Activated CD8-positive, alpha-beta memory T cell treated with anti-CD3 and anti-CD28 coated beads, Interleukin-2, amount 50 U/mL, for 4 hours (primary cell): ENCODE measurements at places on chromosomes 5 and 9.

DNA sequence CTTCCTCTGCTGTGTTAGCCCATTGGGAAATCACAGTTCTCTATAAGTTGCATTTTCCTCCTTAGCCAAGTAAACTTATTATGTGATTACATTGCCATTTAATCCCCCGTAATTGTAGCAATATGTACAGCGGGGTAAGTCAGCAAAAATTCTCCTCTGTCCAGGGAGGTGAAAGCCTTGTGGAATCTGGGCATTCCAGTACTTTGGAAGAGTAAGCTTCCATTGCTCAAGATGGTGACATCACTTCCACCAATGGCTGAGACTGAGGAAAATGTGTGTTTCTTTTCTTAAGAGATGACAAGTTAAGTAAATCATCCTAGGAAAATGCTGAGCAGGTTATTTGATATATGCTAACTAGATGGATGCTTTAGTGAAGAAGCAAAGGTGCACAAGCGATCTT lies 436.7 kb downstream of the CETN3 start:
- no peak for DNase-seq

DNA sequence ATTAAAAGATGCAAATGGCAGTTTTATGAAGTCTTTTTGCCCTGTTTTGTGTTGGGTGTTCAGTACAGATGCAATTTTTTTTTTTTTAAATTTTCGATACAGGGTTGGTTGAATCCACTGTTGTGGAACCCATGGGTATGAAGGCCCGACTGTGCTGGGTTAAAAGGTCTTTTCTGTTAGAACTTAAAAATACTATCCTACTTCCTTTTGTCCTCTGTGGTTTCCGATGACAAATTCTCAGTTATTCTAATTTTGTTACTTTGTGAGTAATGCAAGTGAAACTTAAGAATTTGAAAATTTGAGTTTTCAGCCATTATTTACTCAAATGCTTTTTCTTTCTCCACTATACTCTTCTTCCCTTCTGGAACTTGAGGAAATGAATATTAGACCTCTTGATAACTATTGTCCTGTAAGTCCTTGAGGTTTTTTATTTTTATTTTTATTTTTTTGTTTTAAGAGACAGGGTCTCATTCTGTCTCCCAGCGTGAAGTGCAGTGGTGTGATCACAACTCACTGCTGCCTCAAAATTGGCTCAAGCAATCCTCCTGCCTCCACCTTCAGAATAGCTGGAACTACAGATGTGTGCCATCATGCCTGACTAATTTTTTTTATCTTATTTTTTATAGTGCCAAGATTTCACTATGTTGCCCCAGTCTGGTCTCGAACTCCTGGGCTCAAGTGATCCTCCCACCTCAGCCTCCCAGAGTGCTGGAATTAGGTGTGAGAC lies 67.5 kb downstream of the ZCCHC7 start:
- no peak for DNase-seq

DNA sequence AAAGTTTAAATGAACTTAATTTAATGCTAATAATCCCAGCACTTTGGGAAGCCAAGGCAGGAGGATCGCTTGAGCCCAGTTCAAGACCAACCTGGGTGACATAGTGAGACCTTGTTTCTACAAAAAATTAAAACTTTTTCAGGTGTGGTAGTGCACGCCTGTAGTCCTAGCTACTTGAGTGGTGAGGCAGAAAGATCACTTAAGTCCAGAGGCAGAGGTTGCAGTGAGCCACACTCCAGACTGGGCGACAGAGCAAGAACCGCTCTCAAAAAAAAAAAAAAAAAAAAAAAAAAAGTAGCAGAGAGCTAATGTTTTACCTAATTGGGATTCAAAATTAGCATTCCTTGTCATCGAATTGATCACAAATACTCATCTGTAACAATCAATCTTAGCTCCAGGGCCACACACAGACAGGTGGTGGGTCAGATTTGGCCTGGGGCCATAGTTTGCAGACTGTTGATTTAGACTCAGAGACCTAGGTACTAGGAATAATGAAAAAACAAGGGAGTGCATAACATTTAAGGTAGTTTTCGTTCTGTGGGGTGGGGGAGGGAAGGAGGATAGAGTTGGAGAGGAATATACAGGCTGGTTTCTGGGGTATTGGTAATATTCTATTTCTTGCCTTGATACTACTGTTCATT lies 21.4 kb downstream of the HSDL2 start:
- no peak for DNase-seq

- DNase-seq, result no peak
These were observed 111.8 kb downstream of the CAVIN4 start for GRCh38 chr9:100689635-100690034.

- DNase-seq, result no peak
These were observed 40.3 kb downstream of the SLC24A2 start for GRCh38 chr9:19748278-19749126.

DNA sequence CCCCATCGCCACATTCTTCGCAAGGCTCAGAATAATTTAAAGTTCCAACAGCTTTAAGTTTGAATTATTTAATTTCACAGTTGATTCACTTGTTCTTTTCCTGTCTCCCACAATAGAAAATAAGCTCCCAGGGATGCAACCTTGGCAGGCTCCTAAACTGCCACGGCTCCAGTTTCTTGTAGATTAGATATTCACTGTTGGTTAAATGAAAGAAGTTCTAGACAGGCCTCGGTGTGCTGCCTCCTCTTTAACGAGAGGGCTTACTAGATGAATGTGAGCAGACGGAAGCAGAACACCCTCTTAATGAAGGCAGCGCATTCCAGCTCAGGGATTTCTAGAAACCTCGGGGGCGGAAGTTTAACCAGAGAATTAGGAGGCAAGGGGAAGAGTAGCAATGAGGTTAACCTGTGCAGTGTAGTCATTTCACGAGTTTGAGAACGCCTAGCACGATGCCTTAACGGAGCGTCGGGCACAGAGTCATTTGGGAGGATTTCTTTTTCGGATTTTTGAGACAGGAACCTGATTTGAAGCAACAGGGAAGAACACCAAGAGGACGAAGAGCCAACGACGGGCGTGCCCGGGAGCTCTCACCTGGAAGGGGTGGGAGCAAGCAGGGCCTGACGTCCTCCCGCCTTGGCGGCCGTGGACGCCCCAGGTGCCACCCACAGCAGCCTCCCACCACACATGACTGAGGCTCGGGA lies 637 bp upstream of the SMC5 start:
- DNase-seq, result no peak

- DNase-seq, result peak; percentile 94
These were observed 39.5 kb upstream of the GARNL3 start for GRCh38 chr9:127224883-127225739.

- DNase-seq, result no peak
These were observed 115.7 kb downstream of the UGCG start for GRCh38 chr9:112012026-112012902.

DNA sequence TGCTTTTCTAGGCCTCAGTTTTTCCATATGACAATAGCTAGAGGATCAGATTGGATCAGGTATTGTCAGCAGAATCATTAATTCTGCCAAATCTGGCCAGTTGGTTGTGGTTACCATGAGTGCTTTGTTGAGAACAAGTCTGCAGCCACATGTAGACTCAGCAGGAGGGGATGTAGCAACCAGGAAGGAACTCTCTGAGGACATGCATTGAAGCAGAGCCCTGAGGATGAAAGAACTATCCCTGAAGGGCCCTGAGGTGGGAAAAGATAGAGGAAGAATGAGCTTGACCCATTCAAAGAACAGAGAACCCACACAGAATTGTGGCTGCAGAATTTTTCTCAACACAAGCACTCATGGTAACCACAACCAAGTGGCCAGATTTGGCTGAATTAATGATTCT lies 60.1 kb upstream of the AFAP1L1 start:
- DNase-seq, result no peak

DNA sequence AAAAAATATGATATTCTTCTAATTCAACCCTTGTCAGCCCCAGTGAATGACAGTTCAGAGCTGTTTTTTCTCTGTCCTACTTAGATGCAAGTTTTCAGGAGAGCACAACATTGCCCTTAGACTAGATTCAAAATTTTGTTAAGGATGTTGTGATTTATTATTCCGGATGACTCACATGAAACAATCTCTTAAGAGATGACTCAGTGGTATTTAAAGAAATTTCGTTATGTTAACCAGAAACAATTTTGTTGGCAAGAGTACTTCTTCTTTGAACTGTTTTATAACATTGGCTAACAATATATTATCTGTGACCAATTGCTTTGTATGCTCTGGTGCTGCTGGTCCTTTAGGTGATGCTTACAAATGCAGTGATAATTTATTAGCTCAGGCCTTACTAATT lies 132.0 kb downstream of the IZUMO3 start:
- DNase-seq, result no peak

DNA sequence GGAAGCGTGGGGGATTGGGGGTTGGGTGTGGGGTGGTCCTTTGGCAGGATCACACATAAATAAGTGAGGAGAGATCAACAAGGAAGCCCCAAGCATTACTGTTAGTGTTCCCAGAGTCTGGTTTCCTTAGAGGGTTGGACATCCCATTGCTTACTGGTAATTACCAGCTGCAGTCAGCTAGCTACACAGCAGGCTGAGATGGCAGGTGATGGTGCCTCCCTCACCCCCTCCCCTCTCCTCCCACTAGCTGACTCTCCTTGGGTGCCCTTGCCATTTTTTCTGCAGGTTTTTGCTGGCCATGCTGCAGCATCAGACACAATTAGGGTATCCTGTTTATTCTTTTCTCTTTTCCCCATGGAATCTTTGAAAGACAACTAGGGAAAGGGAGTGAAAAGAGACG lies 107.5 kb upstream of the TLR4 start:
- DNase-seq, result no peak

- DNase-seq, result no peak
These were observed 66.2 kb downstream of the ACTBL2 start for GRCh38 chr5:57416278-57416994.

DNA sequence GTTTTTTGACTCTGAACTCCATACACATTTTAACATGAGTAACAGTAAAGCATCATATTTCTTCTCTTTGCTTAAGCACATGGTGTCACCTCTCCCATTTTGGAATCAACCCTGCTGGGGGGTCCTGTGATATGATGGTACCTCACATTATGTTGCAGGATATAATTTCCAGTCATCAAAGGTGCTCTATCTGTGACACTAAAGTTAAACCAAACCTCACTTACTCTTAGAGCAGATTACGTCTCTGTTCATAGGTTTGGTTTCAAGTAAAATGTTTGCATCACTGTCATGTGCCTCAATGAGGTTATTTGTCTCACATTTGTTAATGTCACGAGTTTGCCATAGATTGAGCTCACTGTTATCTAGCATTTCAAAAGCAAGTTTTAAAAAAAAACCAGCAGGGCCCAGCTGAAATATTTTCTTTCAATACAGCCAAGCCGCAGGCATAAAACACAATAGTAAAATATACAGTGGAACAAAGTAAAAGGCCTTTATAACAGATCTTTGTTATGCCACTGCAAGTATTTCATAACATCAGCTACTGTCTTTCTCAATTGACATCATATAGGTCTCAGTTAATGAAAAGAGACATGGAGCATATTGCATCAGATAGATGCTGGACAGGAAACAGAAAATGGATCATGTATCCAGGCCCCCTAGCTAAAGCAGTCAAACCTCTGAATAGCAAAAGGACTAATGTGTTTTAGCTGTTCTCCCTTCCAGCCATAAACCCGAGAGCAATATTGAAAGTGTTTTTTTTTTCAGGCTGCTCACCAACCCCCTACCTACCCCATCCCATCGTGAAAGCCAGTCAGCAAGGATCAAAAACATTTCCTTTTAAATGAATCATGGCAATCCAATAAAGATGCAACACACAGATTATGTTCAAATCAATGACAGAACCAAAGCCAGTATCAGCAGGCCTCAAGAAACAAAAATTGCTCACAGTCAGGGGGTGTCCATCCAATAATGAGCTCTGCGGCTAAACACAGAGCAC lies 182.1 kb upstream of the ITGA1 start:
- DNase-seq, result no peak

DNA sequence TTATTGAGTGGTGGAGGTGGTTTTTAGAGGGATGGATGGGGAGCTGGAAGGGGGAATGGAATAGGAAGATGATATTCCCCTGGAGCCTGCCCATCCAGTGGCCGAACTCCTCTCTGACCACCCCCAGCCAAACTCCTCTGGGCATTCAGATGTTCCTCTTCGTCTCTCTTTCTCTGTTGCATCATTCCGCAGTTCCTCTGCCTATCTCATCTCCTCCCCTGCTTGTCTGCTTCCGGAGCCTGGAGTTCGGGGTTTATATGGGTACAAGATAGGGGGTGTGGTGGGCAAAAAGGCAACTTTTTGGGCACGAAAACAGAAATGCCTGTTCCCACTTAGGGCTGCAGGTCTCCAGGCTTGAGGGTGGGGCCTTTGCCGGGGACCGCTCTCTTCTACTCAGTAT lies 12.2 kb upstream of the CDK5RAP2 start:
- DNase-seq, result no peak

- DNase-seq, result no peak
These were observed 85.1 kb downstream of the YIPF5 start for GRCh38 chr5:144085381-144085780.

DNA sequence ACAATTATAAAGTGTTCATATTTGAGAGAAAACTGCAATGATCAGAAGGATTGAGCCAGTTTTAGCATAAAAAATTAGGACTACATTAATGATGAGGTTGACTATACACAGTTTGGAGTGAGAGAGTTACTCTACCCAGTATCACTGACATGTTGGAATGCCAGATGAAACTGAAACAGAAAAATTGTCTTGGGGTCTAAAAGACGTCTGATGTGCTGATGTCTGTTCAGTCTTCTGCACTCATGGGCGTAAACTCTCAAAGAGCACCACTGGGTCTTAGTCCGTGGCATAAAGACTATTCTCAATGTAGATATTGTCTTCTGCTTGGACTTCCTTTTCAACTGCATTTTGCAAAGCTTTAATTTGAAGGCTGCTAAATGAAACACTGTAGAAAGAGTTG lies 29.5 kb downstream of the HAVCR1 start:
- no peak for DNase-seq

- no peak for DNase-seq
These were observed 49.8 kb upstream of the IFNK start for GRCh38 chr9:27474305-27474704.

- no peak for DNase-seq
These were observed 3.3 kb downstream of the RPL35 start for GRCh38 chr9:124858330-124859046.

DNA sequence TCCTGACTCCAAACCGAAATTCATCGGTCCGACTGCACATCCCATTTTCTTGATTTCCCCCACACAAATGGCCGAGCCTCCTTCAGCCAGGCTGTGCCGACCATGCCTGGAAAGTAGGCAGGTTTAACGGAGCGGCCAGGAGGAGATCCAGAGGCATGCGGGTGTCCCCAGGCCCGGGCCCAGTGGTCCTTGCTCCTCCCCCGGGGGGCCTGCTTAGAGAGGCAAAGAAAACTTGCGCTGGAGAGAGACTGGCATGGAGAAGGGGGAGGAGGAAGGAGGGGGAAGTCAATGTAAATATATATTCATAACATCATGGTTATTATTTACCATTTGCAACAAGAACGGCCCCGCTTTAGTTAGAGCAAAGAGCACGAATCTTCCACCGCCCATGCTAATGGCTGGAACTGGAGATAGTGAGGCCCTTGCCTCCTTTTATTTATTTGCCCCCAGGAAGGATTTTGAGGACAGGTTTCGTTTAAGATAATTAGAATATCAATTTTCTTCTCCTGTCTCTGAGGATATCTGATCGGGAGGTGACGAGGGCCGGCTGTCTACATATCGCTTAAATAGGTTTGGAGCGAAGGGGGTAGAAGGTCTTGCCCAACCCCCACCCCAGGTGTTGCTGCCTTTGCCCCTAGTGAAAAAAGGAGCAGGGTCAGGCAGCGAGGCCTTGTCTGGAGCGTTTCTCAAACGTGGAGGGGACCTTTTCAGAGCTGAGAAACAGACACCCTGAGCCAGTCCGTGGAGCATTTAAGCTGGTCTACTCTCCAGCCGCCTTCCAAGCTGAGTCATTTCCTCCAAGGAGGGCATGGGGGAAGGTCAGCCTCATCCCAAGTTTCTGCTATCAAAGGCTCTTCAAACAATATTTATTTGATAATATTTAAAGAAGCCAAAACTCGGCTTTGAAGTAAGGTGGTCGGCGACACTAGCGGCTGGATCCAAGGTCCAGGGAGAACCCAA lies 2.5 kb downstream of the BARHL1 start:
- DNase-seq, result no peak
